ENCODE measurements at places on chromosomes 12 and 14. TPM values are rescaled to one million over a fixed set of nuclear protein-coding genes. Genes with fewer than 3 reads are reported as not detected.

DNA sequence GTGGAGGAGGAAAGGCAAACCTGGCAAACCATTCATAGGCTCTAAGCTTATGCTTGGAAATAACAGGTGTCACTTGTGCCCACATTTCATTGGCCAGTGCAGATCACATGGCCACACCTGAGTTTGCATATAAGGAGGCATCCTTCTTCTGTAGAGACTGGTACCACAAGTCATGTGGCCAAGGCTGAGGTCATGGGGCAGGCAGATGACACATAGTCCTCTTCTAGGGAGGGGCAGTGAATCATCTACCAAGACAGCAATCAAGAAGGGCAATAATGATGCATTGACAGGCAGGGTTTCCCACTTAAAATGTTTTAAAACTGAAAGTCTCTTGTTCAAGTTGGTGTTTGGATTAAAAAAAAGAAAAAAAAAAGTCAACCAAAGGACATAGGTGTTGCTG lies 77.3 kb downstream of the DAAM1 start:
- H3K4me1 ChIP-seq, result no peaks in the 10 kb centered on the region
- H3K4me3 ChIP-seq, result no peak overlapping the region
- H3K27ac ChIP-seq, result no peak overlapping the region
- no peaks in the 10 kb centered on the region for H3K36me3 ChIP-seq
- no peak for DNase-seq
- H3K27me3 ChIP-seq, result no peaks in the 10 kb centered on the region

GRCh38 chr12:54175200-54175963 lies 13.4 kb downstream of the SMUG1 start:
- H3K27me3 ChIP-seq, result peaks cover 13% of the 10 kb centered on the region
- no peak for DNase-seq
- H3K36me3 ChIP-seq, result no peaks in the 10 kb centered on the region
- no peak overlapping the region for H3K4me3 ChIP-seq
- no peak overlapping the region for H3K27ac ChIP-seq
- peaks cover 4% of the 10 kb centered on the region for H3K4me1 ChIP-seq

DNA sequence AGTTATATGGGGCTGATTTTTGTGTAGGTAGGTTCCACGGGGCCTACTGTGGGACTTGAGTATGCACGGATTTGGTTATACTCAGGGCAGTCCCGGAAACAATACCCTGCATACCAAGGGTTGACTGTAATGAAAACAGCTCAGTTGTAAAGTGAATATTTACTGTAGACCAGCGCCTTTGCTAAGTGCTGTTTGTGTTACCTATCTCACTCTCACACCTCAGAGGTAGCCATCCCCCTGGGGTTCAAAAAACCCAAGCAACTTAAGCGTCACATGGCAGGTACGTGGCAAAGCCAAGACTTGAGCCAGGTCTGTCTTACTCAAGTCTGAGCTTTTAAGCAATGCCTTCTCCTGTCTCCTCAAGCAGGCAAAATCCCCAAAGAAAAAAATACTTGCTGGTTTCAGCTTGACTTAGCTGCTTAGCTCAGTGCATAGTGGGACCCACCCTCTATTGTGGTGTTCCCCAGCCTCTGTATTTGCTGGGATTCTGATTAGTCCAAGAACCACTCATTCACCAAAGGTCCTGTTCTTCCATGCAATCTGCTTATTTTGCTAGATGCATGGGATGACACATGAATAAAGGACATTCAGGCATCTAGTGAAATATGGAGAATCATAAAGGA lies 34.2 kb upstream of the STRN3 start:
- no peaks in the 10 kb centered on the region for H3K27me3 ChIP-seq
- no peaks in the 10 kb centered on the region for H3K36me3 ChIP-seq
- DNase-seq, result no peak

DNA sequence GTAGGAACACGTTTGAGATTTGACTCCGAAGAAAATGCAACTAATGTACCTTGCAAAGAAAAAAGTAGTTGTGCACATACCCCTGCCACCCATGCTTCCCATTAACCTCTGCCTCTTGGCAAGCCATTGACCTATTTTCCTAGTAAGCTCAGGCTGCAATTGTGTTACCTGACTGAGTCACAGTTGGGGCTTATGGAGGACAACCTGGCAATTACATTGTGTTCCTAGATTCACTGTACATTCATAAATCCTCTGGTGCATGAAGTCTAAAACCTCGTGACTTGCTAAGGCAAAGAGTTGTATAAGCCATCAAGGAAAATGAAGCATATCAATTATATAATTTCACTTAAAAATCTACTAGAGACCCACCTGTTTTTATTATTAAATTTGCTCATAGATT lies 62.0 kb upstream of the DUSP6 start:
- no peak for DNase-seq
- no peaks in the 10 kb centered on the region for H3K4me1 ChIP-seq
- no peaks in the 10 kb centered on the region for H3K27me3 ChIP-seq
- no peaks in the 10 kb centered on the region for H3K36me3 ChIP-seq
- no peak overlapping the region for H3K4me3 ChIP-seq

DNA sequence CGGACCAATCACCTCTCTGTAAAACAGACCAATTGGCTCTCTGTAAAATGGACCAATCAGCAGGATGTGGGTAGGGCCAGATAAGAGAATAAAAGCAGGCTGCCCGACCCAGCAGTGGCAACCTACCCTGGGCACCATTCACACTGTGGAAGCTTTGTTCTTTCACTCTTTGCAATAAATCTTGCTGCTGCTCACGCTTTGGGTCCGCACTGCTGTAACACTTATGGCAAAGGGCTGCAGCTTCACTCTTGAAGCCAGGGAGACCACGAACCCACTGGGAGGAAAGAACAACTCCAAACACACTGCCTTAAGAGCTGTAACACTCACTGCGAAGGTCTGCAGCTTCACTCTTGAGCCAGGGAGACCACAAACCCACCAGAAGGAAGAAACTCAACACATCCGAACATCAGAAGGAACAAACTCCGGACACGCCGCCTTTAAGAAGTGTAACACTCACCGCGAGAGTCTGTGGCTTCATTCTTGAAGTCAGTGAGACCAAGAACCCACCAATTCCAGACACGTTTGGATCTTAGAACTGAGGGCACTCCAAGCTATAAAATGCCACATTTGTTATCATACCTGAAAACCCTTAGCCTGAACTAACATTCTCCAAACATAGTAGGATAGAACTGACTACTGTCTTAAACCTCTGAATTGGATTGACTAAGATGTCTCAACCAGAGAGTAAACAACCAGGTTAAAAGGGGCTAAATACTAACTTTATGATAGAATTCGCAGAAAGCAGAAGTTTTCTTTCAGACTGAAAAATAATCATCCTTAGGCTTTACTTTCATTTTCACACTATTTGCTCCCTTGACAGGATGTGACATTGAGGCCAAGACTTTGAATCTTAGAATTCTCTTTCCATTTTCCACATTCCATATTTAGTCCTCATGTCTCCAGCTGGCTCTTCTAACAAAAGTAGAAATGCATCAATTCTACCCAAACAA lies 33.6 kb downstream of the CDKL1 start:
- peak overlapping the region; percentile 67 for H3K4me3 ChIP-seq
- H3K36me3 ChIP-seq, result no peaks in the 10 kb centered on the region
- no peak for DNase-seq
- H3K4me1 ChIP-seq, result peaks cover 10% of the 10 kb centered on the region
- no peaks in the 10 kb centered on the region for H3K27me3 ChIP-seq
- peak overlapping the region; percentile 72 for H3K27ac ChIP-seq

- no peak for DNase-seq
- no peak overlapping the region for H3K27ac ChIP-seq
- no peak overlapping the region for H3K4me3 ChIP-seq
- no peaks in the 10 kb centered on the region for H3K27me3 ChIP-seq
These were observed 29.3 kb downstream of the PPM1A start for GRCh38 chr14:60278350-60278749.

DNA sequence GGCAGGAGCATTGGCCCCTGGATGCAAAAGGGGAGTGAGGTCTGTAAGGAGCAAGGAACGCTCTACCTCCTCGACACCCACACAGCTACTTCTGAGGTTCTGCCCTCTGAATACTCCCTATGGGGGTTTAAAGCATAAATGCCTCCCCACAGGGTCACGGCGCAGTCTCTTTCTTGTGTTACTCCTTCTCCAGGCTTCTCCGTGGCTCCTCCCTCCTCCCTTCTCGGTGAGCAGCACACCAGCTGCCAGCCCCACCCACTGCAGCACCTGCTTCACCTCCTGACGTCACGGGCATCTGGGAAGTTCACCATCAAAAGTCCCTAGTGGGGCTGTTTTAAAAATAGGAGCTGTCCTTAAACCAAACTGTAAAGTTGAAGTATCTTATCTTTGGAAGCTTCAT lies 67.3 kb downstream of the SPTB start:
- no peaks in the 10 kb centered on the region for H3K27me3 ChIP-seq
- peak; percentile 43 for DNase-seq
- H3K36me3 ChIP-seq, result no peaks in the 10 kb centered on the region
- no peak overlapping the region for H3K4me3 ChIP-seq
- H3K27ac ChIP-seq, result no peak overlapping the region
- no peaks in the 10 kb centered on the region for H3K4me1 ChIP-seq

DNA sequence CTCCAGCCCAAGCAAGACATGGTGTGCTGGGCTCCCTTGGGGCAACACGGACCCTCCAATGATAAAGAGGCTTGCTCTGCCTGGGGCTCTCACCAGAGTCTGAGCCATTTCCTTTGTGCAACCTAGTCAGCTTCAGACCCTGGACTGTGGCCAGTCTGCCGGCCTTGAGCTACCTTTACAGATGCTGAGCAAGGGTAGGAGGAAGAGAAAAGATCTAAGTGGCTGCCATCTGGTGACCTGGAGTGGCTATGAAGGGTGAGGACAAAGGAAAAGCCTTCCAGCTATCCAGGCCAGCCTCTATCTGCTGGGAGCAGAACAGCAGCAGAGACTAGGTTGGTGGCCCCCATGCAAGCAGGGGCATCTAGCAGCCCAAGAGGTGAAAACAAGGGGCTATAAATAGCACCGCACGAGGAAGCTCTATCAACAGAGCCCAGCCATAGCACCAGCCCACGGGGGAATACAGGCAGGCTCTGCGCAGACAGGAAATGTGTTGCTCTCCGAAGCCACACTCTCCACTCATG lies 230.1 kb downstream of the FOXN3 start:
- H3K27me3 ChIP-seq, result no peaks in the 10 kb centered on the region
- no peak overlapping the region for H3K27ac ChIP-seq
- no peak for DNase-seq

The RASSF9 gene
- not detected for total RNA-seq

The SAMD15 gene
- not detected for total RNA-seq

The PMCH gene
- total RNA-seq, result not detected
